HCT116 (cell line): ENCODE measurements at places on chromosomes 13 and 19. TPM values are rescaled to one million over a fixed set of nuclear protein-coding genes. Genes with fewer than 3 reads are reported as not detected.

GRCh38 chr19:17889609-17890214 lies 18.0 kb downstream of the SLC5A5 start:
- no peak overlapping the region for H3K4me3 ChIP-seq
- H3K4me1 ChIP-seq, result no peaks in the 10 kb centered on the region
- H3K36me3 ChIP-seq, result no peaks in the 10 kb centered on the region
- no peak for DNase-seq
- H3K27me3 ChIP-seq, result peaks cover 9% of the 10 kb centered on the region; the same call in 1 of the 2 replicates

LSR gene
- 211 TPM for total RNA-seq

CEACAM1 gene
- 1.2 TPM for total RNA-seq

CAMSAP3 gene
- total RNA-seq, result 24.0 TPM
